ENCODE measurements at places on chromosomes 7 and 10. TPM values are rescaled to one million over a fixed set of nuclear protein-coding genes. Genes with fewer than 3 reads are reported as not detected.

GRCh38 chr10:73758704-73759511, 14.7 kb downstream of the SEC24C start:
- no peaks in the 10 kb centered on the region for H3K27me3 ChIP-seq
- peaks cover 46% of the 10 kb centered on the region for H3K36me3 ChIP-seq
- H3K4me3 ChIP-seq = no peak overlapping the region
- no peak overlapping the region for H3K27ac ChIP-seq

DNA sequence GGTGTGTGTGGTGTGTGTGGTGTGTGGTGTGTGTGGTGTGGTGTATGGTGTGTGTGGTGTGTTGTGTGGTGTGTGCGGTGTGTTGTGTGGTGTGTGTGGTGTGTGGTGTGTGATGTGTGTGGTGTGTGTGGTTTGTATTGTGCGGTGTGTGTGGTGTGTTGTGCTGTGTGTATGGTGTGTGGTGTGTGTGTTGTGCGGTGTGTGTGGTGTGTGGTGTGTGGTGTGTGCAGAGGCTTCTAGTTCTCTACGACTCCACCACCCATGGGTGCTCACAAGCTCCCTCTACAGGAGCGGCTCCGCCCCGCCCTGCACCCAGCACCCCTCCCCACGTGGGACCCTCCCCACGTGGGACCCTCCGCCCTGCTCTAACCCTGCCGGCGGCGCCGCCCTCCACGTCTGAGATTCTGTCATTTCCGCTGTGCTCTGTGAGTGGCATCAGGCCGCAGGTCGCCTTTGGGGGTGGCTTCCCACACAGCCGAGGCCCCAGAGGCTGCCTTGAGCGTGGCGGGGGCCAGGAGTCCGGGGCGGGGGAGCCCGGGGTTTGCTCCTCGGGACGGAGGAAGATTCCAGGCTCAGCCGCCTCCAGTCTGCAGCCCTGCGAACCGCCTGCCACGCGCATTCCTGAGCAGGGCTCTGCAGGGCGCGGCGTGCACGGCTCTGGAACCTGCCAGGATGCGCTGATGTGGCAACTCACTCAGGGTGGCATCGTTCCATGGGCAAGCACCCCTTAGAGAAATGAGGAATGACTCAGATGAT, 37.0 kb upstream of the DNAJB6 start:
- DNase-seq = no peak
- no peaks in the 10 kb centered on the region for H3K4me1 ChIP-seq
- no peaks in the 10 kb centered on the region for H3K36me3 ChIP-seq
- H3K27ac ChIP-seq = no peak overlapping the region
- H3K4me3 ChIP-seq = no peak overlapping the region

KEL gene
- 0.23 TPM for polyA plus RNA-seq

- no peaks in the 10 kb centered on the region for H3K36me3 ChIP-seq
- no peak overlapping the region for H3K4me3 ChIP-seq
- DNase-seq = no peak
- H3K4me1 ChIP-seq = no peaks in the 10 kb centered on the region
- H3K27ac ChIP-seq = no peak overlapping the region
- no peaks in the 10 kb centered on the region for H3K27me3 ChIP-seq
These were observed 122.5 kb upstream of the ANKRD1 start for GRCh38 chr10:91043173-91043910.

CALHM3 gene
- polyA plus RNA-seq = 0.11 TPM

KCP gene
- polyA plus RNA-seq = 0.33 TPM

GRCh38 chr10:1548146-1548545, 189.2 kb downstream of the ADARB2 start:
- H3K4me1 ChIP-seq = no peaks in the 10 kb centered on the region
- no peaks in the 10 kb centered on the region for H3K27me3 ChIP-seq
- no peak overlapping the region for H3K4me3 ChIP-seq
- H3K27ac ChIP-seq = no peak overlapping the region
- H3K36me3 ChIP-seq = no peaks in the 10 kb centered on the region
- no peak for DNase-seq

GRCh38 chr7:86933295-86933845, 126.1 kb downstream of the ELAPOR2 start:
- no peak for DNase-seq
- no peaks in the 10 kb centered on the region for H3K36me3 ChIP-seq
- H3K27ac ChIP-seq = no peak overlapping the region
- H3K27me3 ChIP-seq = no peaks in the 10 kb centered on the region
- H3K4me1 ChIP-seq = no peaks in the 10 kb centered on the region

DNA sequence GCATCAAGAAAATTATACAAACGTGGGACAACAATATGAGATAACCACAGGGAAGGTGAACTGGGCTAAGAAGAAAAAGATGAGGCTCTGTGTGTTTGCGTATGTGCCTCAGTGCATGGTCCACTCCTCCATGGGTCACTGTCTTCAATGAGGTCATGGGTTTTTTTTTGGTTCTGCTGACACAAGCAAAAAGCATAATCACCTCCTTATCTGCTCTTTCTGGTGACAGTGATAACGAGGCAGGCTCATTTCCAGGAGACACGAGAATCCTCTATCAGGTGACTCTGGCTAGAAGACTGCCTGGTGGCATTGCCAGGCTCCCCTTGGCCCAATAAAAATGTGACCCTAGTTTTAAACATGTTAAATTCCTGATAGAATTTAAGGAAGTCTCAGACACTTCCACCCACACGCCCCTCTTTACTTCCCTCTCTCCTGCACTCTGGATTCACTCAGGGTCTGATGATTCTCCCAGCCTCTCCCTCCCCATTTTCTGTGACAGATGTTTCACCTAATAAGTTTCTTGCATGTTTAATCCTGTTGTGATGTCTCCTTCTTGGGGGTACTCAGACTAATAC, 35.3 kb upstream of the CDCA7L start:
- H3K4me3 ChIP-seq = no peak overlapping the region
- no peak for DNase-seq
- no peaks in the 10 kb centered on the region for H3K27me3 ChIP-seq
- H3K36me3 ChIP-seq = no peaks in the 10 kb centered on the region
- H3K27ac ChIP-seq = no peak overlapping the region

DNA sequence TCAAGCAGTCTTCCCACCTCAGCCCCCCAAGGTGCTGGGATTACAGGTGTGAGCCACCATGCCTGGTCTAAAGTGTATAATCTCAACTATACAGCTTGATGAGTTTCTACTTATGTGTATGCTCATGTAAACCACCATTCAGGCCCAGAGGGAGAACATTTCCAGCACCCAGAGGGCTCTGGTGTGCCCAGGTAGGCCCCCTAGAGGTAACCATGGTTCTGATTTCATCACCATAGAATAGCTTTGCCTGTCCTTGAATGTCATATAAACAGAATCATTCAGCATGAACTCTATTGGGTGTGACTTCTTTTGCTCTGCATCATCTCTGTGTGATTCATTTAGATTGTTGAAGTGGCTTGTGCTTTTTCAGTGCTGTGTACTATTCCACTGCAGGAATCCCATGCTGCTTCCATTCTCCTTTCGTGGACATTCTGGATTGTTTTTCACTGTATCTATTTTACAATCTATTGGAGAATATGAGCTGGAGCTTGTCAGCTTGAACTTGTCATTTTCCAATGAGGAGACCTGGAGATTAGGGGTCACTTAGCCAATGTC, 35.2 kb downstream of the COL26A1 start:
- H3K27me3 ChIP-seq = no peaks in the 10 kb centered on the region
- no peak overlapping the region for H3K27ac ChIP-seq
- no peaks in the 10 kb centered on the region for H3K4me1 ChIP-seq
- no peaks in the 10 kb centered on the region for H3K36me3 ChIP-seq

TFR2 gene
- polyA plus RNA-seq = 1.2 TPM

DNA sequence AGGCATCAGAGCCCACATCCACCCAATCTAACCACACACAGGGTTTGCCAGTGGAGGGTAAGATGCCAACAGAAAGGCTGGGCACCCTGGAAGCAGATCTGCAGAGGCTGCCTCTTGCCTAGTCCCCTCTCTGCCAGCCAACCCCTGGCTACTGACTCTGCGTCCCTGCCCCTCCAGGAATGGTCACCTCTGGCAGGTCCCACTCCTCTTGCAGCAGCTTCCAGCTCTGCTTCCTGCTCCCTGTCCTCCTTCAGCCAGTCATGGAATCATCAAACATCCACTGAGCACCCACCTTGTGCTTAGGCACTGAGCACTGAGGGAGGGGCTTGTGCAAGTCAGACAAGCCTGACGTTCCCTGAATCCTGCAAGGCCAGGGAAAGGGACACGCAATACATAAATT, 20.1 kb upstream of the HABP2 start:
- no peaks in the 10 kb centered on the region for H3K27me3 ChIP-seq
- no peak overlapping the region for H3K4me3 ChIP-seq
- H3K4me1 ChIP-seq = no peaks in the 10 kb centered on the region
- no peaks in the 10 kb centered on the region for H3K36me3 ChIP-seq

DNA sequence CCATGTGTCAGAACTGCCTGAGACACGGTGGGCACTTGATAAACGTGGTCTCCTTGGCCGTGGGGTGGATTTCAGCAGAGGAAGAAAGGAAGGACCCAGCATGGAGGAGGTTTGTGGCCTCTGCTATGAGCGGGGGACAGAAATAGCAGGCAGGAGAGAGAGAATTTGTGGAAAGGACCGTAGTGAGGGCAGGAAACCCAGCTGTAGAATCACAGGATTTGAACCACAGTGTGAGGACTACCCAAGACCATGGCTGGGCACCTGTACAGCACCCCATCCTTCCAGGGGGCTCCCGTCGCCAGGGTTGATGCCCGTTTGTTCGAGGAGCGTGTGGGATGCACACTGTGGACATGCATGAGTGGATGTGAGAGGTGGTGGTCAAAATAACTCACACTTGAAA, 183.4 kb downstream of the PTPN20 start:
- no peak overlapping the region for H3K27ac ChIP-seq
- no peaks in the 10 kb centered on the region for H3K4me1 ChIP-seq

GRCh38 chr10:76403912-76404311, 972.5 kb downstream of the LRMDA start:
- H3K4me3 ChIP-seq = no peak overlapping the region
- no peaks in the 10 kb centered on the region for H3K4me1 ChIP-seq
- DNase-seq = no peak
- H3K36me3 ChIP-seq = no peaks in the 10 kb centered on the region
- no peaks in the 10 kb centered on the region for H3K27me3 ChIP-seq
- no peak overlapping the region for H3K27ac ChIP-seq

DNA sequence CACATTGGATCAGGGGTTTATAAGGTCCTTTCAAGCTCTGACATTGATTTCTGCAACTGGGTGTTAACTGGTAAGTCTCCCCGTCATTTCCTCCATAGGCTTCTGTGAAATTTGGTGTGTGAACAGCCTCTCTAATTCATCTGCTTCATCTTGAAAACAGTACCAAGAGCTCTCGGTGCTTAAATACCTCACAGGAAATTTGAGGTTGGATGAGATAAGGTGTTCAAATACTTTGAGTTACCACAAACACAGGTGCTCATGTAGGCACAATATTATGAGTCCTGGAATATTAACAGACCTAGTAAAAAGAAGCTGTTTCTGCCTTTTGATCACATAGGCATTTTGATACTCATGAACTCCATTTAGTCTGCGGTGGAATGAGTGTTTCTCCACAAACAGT, 85.2 kb downstream of the RTKN2 start:
- H3K27ac ChIP-seq = no peak overlapping the region
- H3K36me3 ChIP-seq = no peaks in the 10 kb centered on the region
- no peak overlapping the region for H3K4me3 ChIP-seq
- H3K27me3 ChIP-seq = no peaks in the 10 kb centered on the region
- no peaks in the 10 kb centered on the region for H3K4me1 ChIP-seq

DNA sequence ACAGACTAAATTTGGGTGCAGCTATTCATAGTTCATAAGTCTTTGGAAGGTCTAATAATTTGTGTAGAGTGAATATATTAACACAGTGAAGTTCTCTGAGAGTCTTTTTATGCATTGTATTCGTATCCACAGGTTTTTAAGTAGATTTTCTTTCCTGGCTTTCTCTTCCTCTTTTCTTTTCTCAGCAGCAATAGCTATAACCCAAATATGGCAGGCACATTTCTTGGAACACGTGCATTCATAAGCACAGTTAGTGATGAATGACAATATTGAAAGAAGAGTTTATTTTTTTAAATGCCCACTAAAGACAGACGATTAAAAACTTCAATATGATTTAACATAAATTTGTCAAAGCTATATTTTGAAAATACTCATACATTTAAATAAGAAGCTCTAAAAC, 220.5 kb upstream of the MBL2 start:
- no peaks in the 10 kb centered on the region for H3K36me3 ChIP-seq
- H3K27ac ChIP-seq = no peak overlapping the region
- no peaks in the 10 kb centered on the region for H3K4me1 ChIP-seq
- no peak for DNase-seq
- H3K27me3 ChIP-seq = no peaks in the 10 kb centered on the region

MOGAT3 gene
- not detected for polyA plus RNA-seq

GRCh38 chr7:2982831-2983230, 60.8 kb downstream of the CARD11 start:
- no peaks in the 10 kb centered on the region for H3K36me3 ChIP-seq
- no peak overlapping the region for H3K4me3 ChIP-seq

DNA sequence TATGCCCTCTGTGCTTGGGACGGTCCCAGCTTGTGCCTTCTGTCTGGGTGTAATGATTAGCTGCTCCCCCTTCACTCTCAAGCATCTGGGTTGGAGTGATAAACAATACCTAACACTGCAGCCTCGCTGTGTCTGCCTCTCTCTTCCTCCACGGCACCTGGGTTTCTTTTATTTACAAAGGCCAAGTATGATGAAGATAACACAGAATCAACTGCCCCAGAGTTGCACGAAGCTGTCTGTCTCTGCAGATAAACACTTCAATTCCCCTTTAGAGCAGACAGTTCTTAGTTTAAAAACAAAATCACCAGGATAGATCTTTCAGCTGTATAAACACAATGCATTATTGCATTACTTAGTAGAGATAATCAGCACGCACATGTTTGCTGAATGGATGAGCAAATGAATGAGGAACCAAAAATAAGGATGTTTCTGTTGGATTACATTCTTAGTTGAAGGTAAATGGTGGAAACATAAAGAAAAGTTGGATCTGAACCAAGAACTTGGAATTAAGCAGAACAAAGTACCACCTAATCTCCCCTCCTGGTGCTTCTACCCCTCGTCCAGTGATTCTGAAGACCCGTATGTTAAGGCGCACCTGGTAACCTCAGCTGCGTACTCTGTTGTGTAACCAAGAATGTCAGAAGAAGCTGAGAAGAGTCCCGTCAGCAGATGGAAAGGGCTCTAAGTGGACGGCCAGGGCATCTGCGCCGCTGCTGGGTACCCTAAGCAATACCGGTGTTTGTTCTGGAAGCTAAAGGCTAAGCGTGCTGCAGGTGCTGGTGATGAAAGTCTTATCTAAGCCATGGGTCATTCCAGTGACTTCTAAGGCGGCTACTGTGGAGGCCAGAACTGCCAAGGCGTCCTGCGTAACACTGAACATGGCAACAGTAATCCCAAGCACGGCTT, 26.6 kb downstream of the INSIG1 start:
- H3K27me3 ChIP-seq = no peaks in the 10 kb centered on the region
- no peak overlapping the region for H3K4me3 ChIP-seq
- no peak for DNase-seq
- H3K4me1 ChIP-seq = no peaks in the 10 kb centered on the region
- H3K27ac ChIP-seq = no peak overlapping the region

All from pancreas (tissue), 10 donors.